ENCODE measurements at places on chromosomes 12 and 14.

GRCh38 chr12:78671295-78671694, 193.3 kb upstream of the SYT1 start:
- H3K36me3 ChIP-seq, result no peaks in the 10 kb centered on the region
- H3K4me3 ChIP-seq, result no peak overlapping the region
- H3K27me3 ChIP-seq, result no peaks in the 10 kb centered on the region

DNA sequence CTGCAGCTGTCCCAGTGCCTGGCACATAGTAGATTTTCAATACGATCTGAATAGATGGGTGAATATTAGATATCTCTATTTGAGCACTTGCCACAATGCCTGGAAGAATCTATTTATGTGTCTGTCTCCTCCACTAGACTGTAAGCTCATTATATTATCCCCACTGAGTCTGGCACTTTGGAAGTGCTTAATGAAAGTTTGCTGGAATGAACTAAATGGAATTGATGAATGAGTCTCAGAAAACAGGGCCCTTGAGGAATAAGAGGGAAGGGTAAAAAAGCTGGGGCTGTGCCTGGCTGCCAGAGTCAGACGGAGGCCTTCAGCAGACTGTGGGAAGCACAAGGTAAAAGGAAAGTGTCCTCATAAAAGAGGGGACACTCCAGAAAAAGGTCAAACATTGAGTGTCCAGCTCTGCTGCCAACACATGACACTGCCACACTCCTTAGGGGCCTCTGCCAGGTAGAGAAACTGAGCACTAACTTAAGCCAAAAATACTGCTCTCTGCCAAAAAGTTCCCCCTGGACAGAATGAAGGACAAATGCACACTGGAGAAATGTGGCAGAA, 39.3 kb downstream of the GLT8D2 start:
- no peaks in the 10 kb centered on the region for H3K36me3 ChIP-seq
- H3K27me3 ChIP-seq, result no peaks in the 10 kb centered on the region
- no peak overlapping the region for H3K27ac ChIP-seq
- no peak for DNase-seq

GRCh38 chr14:95096476-95096875, 60.9 kb downstream of the DICER1 start:
- no peak overlapping the region for H3K4me3 ChIP-seq
- DNase-seq, result no peak
- no peaks in the 10 kb centered on the region for H3K36me3 ChIP-seq
- H3K27ac ChIP-seq, result no peak overlapping the region

GRCh38 chr14:101276309-101277091, 284.8 kb upstream of the DIO3 start:
- H3K4me3 ChIP-seq, result no peak overlapping the region
- DNase-seq, result no peak
- no peaks in the 10 kb centered on the region for H3K27me3 ChIP-seq

DNA sequence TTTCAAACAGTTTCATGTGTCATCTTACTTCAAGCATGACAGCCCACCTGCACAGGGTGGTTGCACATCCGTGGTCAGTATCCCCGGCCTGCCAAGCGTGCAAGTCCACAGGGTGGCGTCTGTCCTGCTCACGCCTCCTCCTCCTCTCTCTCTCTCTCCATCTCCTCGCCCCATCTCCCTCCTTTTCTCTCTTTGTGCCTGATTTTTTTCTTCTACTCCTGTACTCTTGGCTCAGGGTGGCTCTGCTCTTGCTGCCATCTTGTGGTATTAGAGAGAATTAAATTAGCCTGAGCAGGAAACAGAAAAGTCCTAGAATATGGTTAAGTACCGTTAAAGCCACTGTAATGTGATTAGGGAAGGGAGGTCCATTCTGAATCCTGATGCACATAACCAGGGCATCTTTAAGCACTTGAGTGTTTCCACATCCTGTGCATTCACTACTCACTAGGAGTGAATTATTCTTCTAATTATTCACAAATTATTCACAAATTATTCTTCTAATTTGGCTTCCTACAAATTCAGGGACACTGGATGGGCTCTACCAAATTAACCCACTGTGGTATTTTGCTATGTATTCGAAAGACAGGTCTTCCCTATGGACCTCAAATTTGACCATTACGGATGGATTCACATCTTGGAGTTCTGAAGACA, 25.5 kb upstream of the DTX1 start:
- DNase-seq, result no peak
- no peaks in the 10 kb centered on the region for H3K27me3 ChIP-seq
- H3K36me3 ChIP-seq, result no peaks in the 10 kb centered on the region
- no peaks in the 10 kb centered on the region for H3K4me1 ChIP-seq
- no peak overlapping the region for H3K4me3 ChIP-seq
- no peak overlapping the region for H3K27ac ChIP-seq

- H3K36me3 ChIP-seq, result no peaks in the 10 kb centered on the region
- no peaks in the 10 kb centered on the region for H3K27me3 ChIP-seq
Measured at GRCh38 chr12:117403586-117404139, 42.2 kb upstream of the NOS1 start.

- peaks cover 13% of the 10 kb centered on the region for H3K4me1 ChIP-seq
- peak overlapping the region; percentile 88 for H3K27ac ChIP-seq
- H3K4me3 ChIP-seq, result no peak overlapping the region
- H3K27me3 ChIP-seq, result no peaks in the 10 kb centered on the region
- H3K36me3 ChIP-seq, result no peaks in the 10 kb centered on the region
Measured at GRCh38 chr12:49895773-49896172, 7.9 kb downstream of the FAIM2 start.

GRCh38 chr14:20998674-20999366, at the start of gene SLC39A2:
Gene SLC39A2, plus strand, starts transcription at chr14:20999293. Its CDS starts 154 bp downstream, at chr14:20999447.
- H3K36me3 ChIP-seq, result peaks cover 12% of the 10 kb centered on the region
- H3K27me3 ChIP-seq, result no peaks in the 10 kb centered on the region
- H3K27ac ChIP-seq, result peak within 1 kb of the TSS; percentile 81
- H3K4me3 ChIP-seq, result no peak within 1 kb of the TSS

- H3K4me3 ChIP-seq, result no peak overlapping the region
- peak overlapping the region; percentile 77 for H3K27ac ChIP-seq
- no peaks in the 10 kb centered on the region for H3K27me3 ChIP-seq
- H3K4me1 ChIP-seq, result peaks cover 12% of the 10 kb centered on the region
- no peaks in the 10 kb centered on the region for H3K36me3 ChIP-seq
Measured at GRCh38 chr14:91065266-91065665, 4.8 kb upstream of the RPS6KA5 start.
